ENCODE measurements at places on chromosomes 2 and 18.

- no peak for DNase-seq
Measured at GRCh38 chr18:74631623-74632350, 34.1 kb downstream of the ZNF407 start.

- DNase-seq, result no peak
Measured at GRCh38 chr2:133054297-133054696, 384.3 kb upstream of the LYPD1 start.

DNA sequence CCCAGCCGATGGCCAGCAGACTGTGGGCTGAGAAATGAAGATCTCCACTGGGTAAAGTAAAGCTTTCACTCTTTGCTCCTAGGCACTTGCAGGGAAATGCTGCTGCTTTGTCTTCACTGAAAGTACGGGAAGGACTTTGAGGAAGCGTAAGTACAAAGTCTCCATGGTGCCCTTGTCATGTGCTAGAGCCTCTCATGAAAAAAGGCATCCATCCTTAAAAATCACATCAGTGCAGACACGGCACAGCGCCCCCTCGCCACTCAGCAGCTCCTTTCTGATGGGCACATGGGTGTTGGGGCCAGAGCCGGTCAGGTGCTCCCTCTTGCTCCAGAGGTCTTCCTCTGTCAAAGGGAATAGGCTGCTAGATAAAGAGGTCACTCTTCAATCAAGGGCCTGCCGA lies 109.0 kb upstream of the STPG4 start:
- DNase-seq, result no peak

DNA sequence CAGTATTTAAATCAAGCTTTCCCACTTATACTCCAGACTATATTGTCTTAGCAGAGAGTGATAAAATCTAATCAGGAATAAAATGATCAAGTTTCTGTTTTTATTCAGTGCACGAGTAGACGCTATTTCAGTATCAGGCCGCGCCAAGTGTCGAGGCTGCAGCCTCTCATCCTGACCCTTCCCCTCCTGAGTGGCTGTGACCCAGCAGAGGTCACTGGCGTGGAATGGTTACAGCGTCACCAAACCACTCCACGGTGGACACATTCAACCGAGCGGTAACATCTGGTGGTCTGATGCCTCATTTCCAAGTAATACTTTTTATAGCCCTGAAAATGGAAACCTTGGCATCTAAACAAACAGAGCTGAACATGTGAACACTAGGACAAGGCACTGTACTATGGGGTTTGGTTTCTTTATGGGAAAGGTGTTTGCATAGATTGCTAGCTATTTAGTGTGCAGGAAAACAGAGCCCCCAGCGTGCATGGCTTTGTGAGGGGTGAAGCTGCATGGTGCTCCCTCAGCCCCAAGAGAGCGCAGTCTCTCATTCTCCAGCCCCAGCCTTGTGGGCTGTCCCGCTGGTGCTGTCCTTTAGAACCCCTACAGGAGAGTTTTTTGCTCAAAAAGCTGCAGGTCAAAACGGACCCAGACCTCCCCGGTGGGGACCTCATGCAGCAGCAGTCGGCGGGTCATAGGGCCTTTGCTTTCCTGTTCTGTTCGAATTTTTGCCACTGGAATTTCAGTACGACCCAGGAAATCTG lies 28.4 kb downstream of the FAM228A start:
- DNase-seq, result no peak

DNA sequence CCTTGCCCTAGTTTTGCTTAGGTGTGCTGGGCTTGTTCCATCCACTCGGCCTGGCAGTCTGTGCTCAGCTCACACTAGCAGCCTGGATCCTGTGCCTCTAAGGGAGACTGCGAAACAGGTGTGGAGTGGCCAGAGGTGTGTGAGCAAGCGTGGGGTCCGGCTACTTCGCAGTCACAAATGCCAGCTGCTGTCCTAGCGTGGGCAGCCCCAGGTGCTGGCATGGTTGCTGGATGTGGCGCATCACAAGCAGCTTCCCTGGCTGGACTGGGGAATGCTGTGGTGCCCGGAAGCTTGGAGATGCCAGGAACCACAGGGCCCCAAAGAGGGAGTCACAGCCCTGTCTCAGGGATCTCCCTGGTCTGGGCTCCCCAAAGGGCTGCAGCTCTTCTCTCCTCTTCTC lies 119.0 kb upstream of the TMEFF2 start:
- no peak for DNase-seq

- DNase-seq, result peak; percentile 67
Measured at GRCh38 chr18:23918395-23919032, 96.0 kb upstream of the TTC39C start.

GRCh38 chr2:118051826-118052358 lies 36.4 kb upstream of the INSIG2 start:
- no peak for DNase-seq

GRCh38 chr2:69740502-69740951 lies 1.4 kb upstream of the ANXA4 start:
- no peak for DNase-seq

DNA sequence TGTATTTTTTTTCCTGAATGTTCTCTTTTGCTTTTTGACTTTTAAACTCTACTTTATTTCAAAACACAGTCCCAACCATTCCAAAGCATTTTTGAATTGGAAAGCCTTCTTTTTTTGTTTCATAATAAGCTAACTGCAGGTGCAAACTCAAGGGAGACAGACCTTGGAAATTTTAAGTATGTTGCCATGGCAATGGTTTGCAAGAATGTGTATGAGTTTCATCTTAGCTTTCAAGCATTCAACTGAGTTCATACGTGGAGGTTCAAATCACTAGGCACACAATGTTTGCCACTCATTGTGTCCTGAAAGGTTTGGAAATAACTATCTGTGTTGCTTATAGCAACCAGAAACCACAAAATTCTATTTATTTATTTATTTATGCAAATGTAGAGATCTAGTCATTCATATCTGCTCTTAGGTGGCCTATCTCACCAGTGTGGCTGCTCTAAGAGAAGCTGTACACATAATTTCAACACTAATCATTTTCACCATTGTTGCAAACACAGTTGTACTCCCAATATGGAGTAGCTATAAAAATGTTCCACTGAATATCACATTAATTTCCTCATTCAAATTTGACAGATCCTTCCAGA lies 805.7 kb upstream of the FSHR start:
- DNase-seq, result no peak

DNA sequence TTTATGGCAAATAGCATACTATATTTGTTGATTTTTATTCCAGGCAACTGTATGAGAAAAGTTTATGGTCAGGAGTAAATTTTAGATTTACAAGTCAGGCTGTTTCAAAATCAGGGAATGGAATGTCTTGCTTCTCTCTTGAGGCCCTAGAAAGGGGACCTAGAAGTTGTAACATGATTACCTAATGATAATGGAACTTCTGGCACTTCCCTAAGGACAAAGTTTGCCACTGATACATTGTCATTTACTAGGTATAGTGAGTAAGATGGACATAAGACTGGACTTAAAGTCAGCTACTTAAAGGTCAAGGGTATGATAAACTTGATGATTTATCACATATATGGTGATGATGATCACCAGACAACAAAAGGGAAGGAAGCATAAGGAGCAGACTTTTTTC lies 103.3 kb upstream of the VRK2 start:
- no peak for DNase-seq

DNA sequence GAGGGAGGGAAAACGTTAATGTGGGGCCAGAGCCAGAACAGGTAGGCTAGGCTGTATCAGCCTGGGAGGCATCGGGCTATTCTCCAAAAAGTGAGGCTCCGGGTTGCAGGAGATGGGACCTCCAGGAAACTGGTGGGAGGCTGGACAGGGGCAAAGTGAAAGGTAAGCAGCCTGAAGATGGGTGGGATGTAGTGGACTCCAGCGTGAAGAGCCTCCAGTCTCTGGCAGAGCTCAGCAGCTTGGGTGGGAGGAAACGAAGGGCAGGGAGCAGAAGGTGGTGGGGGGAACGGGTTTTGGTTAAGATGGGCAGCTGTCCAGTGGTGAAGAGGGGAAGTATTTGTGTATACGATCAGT lies 3.1 kb upstream of the EMX1 start:
- no peak for DNase-seq

GRCh38 chr2:1736997-1737480 lies 7.3 kb downstream of the PXDN start:
- DNase-seq, result no peak

DNA sequence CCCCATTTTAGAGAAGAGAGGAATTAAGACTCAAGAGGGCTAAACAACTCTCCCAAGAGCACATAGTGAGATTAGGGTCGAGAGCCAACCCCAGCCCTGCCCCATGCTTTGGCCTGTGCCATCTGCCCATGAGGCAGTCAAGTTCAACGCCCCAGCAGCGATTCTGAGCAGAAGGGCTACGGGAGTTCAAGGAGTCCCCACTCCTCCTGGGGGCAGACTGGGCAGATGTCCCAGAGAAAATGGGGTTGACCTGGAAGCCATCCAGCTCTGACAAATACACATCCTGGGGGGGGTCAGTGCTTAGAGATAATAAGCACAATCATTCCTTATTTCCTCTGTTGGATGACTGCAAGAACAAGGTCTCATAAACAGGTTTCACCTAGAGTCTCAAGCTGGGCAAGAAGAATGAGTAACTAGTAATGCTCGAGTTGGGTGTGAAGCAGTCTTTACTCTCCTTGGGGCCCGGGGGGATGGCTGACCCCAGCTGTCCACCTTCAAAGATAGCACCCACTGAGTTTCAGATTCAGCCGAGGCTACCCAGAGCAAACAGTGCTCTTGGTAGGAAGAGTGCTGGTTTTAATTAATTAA lies 716.4 kb downstream of the RNF144A start:
- no peak for DNase-seq

DNA sequence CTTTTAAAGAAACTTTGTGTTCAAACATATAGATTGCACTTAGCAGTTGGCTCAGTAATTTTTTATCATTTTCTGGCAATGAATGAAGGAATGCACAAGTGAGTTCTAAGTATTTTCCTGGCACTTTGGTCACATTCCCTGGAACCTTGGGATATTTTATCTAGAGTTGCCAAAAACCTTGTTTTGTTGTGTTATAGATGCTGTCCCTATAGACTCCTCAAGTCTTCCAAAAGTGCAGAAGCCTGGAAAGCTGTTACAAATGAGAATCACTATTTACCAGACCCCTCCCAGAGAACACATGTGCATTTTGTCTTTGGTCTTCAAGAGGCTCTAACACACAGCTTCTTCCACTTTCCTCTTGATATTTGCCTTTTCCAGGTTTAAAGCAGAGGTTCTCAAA lies 108.3 kb downstream of the RND3 start:
- DNase-seq, result no peak

GRCh38 chr2:165057931-165058330 lies 102.6 kb upstream of the SLC38A11 start:
- no peak for DNase-seq

- no peak for DNase-seq
Measured at GRCh38 chr18:55416791-55417190, 171.2 kb downstream of the TCF4 start.

DNA sequence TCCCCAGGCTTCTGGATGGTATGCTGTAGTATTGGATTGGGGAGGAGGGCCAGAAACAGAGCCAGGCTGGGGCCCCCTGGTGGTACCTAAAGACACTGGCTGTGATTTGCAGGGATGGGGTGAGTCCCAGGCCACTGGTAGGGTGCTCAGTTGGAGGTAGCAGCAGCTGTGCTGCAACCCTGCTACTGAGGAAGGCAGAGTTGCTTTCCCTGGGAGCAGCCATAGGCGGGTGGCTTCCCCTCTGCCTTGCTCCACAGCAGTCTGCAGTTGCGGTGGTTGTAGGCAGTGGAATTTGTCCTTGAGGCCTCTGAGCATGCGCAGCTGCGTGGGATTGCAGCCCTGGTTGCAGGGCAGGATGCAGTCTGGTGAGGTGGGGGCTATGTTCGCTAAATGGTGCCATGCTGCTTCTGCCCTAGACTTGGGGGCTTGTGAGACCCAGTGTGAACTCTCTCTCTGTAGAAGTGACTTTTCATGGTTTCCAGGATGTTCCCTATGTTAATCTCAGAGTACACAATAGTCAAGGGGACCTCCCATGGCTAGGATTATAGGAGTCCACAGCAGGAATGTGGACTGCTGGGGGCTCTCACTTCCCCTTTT lies 443.5 kb downstream of the XIRP2 start:
- no peak for DNase-seq

DNA sequence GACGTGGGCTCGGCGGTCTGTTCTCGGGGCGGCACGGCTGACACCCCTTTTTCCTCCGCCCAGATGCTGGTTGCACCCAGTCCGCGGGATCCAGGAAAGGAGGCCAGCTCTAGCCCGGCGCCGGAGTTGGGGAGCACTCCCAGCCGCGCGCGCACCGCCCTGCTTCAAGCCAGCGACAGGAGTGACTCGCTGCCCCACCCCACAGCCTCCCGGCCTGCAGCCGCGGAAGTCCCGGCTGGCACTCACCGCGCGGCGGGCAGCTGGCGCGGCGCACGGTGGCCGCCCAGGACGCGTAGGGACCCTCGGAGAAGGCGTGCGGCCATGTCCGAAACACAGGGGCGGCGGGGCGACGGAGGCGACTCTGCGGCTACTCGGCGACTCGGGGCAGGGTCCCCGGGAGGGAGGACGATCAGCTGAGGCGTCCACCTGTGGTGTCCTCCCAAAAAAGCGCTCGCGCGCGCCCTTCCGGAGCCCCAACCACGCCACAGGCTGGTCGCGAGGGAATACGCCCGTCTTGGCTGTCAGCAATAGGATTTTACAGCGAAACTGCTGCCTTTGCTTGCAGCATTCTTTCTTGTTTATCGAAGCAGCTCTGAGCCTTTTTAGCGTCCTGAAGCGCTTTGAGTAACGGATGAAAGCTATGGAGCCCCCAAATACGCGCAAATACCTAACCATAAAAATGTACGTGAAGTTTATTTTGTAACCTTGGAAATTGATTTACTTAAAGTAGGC lies at the start of gene ACADL:
TSS of gene ACADL (minus strand) at position 507 of the 732 bp plus-strand sequence. CDS start at position 323, 184 bp downstream.
- no peak for DNase-seq

DNA sequence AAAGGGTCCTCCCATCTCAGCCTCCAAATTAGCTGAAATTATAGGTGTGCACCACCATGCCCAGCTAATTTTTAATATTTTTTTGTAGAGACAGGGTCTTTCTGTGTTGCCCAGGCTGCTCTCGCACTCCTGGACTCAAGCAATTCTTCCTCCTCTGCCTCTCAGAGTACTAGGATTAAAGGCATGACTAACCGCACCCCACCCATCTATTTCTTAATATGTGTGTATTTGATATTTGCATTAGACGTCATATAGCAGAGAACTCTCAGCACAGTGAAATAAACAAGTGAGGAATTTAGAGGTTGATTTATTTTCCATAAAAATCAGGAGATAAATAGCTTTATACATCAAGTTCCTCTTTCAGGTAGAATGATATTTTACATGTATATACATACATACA lies 213.5 kb downstream of the FSIP2 start:
- DNase-seq, result no peak

DNA sequence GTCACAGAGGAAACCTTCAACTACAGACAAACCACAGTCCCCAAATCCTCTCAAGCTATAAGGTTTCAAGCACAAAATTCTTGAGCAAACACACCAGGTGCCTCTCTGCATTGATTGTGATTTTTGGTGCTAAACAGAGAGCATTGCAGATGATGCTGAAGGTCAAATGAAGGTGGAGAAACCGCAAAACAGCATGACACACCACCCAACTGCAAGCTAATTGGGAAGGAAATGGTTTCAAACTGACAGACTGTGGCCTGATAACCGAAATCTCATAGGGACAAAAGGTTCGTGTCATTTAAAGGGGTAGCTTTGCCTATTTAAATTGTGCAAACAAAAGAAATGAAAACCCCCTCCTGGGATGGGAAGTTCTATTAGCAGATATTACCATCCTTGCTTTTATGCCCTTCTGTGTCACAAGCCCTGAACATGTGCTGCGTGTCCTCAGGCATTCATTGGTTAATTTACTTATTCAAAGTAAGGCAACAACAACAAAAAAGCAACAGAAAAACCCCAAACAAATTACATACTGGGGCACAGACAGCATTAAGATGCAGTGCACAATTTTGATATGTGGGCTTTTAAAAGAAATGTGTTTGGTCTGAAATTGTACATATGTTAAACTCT lies 154.9 kb downstream of the AQP4 start:
- DNase-seq, result no peak

Measured in activated CD4-positive, CD25-positive, alpha-beta regulatory T cell (primary cell).